ENCODE measurements at places on chromosomes 11 and 22. TPM values are rescaled to one million over a fixed set of nuclear protein-coding genes. Genes with fewer than 3 reads are reported as not detected.

The ADM2 gene
- 0.05 TPM for total RNA-seq

DNA sequence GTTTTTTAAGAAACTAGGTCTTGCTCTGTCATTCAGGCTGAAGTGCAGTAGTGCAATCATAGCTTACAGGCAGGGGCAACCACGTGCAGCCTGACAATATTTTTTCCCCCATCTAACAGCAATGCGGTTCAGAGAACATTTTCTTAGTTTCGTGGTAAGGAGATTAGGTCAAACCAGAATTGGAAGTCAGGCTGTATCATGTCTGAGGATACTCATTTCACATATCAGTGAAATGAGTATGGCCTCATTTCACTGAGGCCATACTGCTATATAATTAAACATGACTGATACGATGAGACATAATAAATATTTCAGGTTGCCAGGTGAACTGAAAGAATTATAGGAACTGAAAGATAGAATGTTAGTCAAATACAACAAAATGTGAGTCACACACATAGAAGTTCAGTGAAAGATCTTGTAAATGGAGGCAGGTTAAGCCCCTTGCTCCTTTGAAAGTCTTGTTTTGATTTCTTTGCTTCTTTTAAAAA lies 32.5 kb upstream of the IZUMO1R start:
- no peak overlapping the region for H3K27ac ChIP-seq
- DNase-seq: no peak
- H3K4me1 ChIP-seq: no peaks in the 10 kb centered on the region
- H3K27me3 ChIP-seq: no peaks in the 10 kb centered on the region

- H3K36me3 ChIP-seq: no peaks in the 10 kb centered on the region
- DNase-seq: no peak
- H3K27me3 ChIP-seq: no peaks in the 10 kb centered on the region
These were observed 26.9 kb downstream of the DRD2 start for GRCh38 chr11:113448316-113448677.

- no peaks in the 10 kb centered on the region for H3K27me3 ChIP-seq
- peaks cover 94% of the 10 kb centered on the region for H3K36me3 ChIP-seq
- no peaks in the 10 kb centered on the region for H3K4me1 ChIP-seq
- DNase-seq: no peak
- no peak overlapping the region for H3K27ac ChIP-seq
These were observed 7.1 kb downstream of the PRPF19 start for GRCh38 chr11:60899046-60899936.

GRCh38 chr11:60988658-60989057 lies 17.2 kb downstream of the CD6 start:
- H3K4me1 ChIP-seq: peaks cover 9% of the 10 kb centered on the region
- DNase-seq: no peak
- H3K36me3 ChIP-seq: no peaks in the 10 kb centered on the region
- no peak overlapping the region for H3K27ac ChIP-seq

The UPK3A gene
- not detected for total RNA-seq

GRCh38 chr11:32136657-32137056 lies 45.8 kb downstream of the RCN1 start:
- DNase-seq: no peak
- peaks cover 16% of the 10 kb centered on the region for H3K4me1 ChIP-seq
- H3K4me3 ChIP-seq: no peak overlapping the region
- no peaks in the 10 kb centered on the region for H3K27me3 ChIP-seq

DNA sequence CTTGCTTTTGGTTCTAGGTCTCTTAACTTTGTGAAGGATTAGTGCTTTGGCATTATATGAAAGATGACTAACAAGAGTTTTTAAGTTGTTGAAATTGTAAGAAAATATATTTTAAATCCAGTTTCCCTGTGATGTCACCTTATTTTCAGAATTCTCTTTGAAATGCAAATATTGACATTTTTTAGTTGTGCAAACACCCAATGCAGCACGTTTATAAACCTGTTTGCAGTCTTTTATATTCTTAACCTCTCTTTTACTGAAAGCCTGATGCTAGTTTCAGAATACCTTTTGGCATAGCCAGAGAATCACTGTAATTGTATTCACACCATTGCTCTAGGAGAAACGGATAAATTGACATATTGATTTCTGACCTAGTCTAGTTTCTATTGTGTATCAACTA lies 42.8 kb upstream of the SLC37A2 start:
- no peaks in the 10 kb centered on the region for H3K36me3 ChIP-seq
- no peak overlapping the region for H3K27ac ChIP-seq
- no peaks in the 10 kb centered on the region for H3K27me3 ChIP-seq
- DNase-seq: no peak
- no peak overlapping the region for H3K4me3 ChIP-seq

- no peak overlapping the region for H3K4me3 ChIP-seq
- H3K27me3 ChIP-seq: no peaks in the 10 kb centered on the region
- no peak overlapping the region for H3K27ac ChIP-seq
- H3K36me3 ChIP-seq: peaks cover 90% of the 10 kb centered on the region
- no peaks in the 10 kb centered on the region for H3K4me1 ChIP-seq
- no peak for DNase-seq
These were observed 19.3 kb downstream of the HPS4 start for GRCh38 chr22:26464312-26464711.

The DEFB131B gene
- total RNA-seq: not detected

The SLC22A6 gene
- total RNA-seq: not detected
